Cardiac fibroblast (primary cell): ENCODE measurements at places on chromosomes 3 and 15.

GRCh38 chr15:88133795-88134194 is 122.7 kb downstream of the NTRK3 start:
- DNase-seq: no peak

GRCh38 chr3:32856355-32856889 is 38.6 kb downstream of the TRIM71 start:
- peak; percentile 37 for DNase-seq

DNA sequence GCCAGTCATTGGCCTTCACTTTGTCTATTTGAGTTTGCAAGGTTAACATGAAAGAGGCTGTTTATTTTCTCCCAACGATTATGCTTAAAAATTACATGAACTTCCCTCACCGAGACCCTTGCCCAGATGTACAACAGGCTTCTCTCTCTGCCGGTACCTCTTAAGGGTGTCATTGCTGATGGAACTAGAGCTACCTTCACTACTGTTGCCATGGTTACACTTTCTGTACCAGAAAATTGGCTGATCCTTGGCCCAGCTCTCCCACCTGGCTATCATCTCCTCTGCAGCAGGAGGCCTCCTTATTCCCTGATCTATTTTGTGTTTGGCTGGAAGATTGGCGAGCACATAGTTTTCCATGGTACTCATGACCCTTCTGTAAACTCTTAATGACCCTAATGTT is 24.0 kb upstream of the LIPC start:
- no peak for DNase-seq

- no peak for DNase-seq
These were observed 36.4 kb upstream of the EIF3J start for GRCh38 chr15:44500555-44500954.

DNA sequence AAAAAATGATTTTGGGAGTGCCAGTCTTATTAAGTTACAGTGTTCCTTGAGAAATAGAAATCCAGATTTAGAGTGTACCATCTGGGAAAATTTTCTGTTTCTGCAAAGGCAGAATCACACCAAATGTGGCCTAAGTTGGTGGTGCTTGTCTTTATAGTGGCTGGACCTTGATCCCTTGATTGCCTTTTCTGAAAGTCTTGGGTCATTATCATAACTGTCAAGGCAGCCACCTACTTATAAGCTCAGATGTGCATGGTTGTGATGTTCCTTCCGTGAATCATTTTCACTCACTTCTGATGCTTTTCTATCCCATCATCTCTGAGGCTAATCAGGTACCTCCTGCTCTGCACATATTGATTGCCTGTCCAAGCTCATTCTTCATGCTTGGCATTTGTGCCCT is 20.1 kb downstream of the CMSS1 start:
- no peak for DNase-seq

DNA sequence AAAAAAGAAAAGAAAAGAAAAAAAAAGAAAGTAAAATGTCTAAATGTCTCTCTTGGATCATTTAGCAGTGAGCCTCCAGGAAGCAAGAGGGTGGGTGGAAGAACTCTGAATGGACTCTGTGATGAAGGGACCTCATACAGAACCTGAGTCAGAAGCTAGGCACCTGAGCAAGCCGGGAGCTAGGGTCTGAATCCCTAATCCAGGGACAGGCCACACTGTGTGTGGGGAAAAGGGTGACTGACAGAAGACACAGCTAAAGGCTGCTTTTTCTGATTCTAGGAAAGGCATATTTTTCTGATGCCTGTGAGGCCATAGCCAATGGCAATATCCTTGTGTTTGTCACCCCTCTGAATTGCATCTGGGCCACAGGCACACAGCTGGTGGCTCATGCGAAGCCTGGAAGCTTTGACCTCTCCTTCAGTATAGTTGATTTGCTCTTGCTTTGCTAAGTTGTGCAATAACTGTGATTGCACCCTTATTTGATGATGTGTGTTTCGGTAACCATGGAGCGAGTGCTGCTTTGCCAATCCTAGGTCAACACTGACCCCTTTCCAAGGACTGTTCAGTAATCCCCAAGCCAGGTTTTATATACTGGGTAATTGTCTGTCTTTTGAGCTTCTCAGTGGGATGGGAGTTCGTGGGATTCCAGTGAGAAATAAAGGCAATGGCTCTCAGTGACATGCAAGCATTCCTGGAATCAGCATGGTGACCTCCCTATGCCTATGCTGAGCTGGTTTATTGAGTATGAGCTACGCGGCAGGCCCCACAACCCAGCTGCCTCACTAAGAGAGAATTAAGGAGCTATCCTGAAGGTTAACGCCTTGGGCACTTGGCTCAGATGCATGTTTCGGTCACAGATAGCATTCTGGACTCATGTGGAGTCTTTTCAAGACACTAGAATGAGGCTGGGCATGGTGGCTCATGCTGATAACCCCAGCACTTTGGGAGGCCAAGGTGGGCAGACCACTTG is 49.0 kb upstream of the OSBPL11 start:
- DNase-seq: peak; percentile 45

DNA sequence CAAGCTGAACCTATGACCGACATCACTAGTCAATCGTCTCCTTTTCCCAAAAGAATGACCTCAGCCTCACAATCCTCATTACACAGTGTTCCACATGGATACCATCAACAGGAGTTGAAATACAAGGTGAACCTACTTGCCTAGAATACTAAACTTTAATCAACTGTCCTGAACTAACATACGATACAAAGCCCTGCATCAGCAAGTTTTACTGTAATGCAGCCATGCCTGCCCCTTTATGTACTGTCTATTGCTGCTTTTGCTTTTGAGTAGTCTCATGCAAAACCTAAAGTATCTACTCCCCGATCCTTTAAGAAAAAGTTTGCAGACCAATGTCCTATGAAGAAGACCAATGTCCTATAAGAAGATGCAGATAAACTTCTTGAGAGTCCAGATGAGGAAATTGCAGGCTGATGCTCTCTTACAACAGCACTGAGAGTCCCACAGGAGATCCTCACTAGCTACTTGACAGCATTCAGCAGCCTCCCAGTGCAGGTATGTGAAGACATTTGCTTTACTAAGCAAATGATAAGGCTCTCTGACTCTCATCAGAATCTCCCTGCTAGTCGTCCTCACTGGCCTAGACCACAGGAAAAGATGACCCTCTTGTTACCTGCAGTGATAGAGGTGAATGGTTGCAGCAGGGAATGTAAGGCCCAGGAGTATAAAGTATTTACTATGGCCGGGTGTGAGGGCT is 23.6 kb downstream of the SUCLG2 start:
- no peak for DNase-seq

DNA sequence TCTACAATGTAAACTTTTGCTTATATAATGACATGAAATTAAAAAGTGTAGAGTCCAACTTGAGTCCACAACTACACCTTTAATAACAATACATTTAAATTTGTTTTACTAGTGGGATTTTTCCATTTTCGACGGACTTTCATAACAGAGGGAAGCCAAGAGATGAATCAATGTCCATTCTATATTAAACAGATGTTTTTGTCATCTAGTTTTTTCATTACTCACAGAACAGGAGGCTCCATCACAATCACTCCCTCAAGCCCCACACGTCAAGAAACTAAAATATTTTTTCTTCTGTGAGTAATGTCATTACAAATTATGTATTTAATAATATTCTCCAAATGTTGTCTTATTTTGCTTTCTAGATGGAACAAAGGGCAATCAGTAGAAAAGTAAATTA is 932.9 kb downstream of the ROBO1 start:
- peak; percentile 49 for DNase-seq

GRCh38 chr3:82942041-82942440 is 1180.6 kb upstream of the GBE1 start:
- DNase-seq: no peak

DNA sequence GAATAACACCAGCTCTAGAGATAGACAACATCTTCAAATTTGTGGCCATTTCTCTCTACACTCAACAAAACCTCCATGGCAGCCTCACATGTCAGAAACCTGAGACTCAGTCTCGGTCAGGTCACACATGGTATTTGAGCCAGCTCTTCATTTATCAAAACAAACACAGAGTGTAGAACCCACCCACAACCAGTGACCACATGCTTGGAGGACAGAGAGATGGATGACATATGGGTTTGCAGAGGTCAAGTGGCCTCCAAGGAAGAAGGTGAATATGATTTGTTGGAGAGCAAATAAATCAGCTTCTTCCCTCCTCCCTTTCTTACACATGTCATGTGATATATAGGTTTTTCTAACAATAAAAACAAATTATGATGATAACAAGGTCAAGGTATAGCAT is 278.1 kb upstream of the LRTM1 start:
- DNase-seq: no peak

GRCh38 chr3:100695696-100696095 is 13.6 kb upstream of the TFG start:
- no peak for DNase-seq

DNA sequence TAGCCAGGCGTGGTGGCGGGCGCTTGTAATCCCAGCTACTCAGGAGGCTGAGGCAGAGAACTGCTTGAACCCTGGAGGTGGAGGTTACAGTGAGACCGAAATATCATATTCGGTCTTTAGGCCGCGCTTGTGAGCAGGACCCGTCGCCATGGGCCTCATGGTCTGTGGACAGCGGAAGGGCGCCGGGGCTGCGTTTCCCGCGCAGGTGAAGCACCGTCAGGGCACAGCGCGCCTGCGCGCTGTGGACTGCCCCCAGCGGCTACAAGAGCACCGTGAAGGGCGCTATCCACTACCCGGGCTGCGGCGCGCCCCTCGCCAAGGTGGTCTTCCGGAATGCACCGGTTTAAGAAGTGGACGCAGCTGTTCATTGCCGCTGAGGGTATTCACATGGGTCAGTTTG is 482.0 kb upstream of the NAALADL2 start:
- DNase-seq: no peak

DNA sequence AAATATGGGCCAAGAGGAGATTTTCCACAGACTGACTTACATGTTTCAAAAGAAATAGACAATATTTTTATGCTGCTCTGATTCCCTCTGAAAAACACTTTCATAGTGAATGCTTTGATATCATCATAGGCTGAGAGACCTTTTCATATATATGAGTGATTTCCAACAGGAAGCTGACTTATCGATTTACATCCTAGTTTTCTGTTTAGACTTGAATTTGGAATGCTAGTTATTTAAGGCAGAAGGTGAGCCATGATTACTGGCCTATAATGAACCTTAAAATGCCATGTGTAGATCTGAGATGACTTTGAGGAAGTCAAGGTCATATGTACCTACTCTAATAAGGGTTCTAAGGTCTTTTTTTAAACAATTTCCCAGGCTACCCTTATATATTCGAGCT is 1126.1 kb downstream of the ROBO1 start:
- no peak for DNase-seq

DNA sequence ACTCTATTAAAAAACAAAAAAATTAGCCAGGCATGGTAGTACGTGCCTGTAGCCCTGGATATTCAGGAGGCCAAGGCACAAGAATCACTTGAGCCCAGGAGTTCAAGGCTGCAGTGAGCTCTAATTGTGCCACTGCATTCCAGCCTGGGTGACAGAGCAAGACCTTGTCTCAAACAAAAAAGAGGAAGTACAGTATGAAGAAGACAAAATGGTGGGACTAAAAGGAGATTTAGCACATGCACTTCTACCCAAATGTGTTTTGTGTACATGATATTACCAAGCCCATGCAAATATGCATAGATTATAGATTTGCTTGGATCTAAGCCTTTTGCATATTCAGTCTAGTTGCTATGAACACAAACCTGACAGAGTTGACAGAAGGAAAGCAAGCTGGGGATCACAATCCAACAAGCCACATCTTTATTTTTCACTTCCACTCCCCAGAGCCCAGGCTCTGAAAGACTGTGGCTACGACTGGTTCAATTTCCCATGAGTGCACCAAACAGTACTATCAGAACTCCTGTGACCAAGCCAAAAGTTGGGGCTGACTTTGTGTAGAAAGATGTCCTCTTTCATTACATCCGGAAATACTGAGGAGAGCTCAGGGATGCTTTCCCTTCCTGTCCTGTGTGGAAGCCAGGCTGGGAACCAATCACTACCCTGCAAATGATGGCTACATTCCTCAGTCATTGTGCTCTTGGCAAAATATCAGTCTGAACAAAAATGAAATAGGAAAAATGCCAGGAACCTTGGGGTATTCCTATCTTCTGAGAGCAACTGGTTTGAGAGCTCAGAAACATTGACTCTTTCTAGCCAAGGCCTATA is 49.4 kb downstream of the TGM4 start:
- peak; percentile 66 for DNase-seq

- peak; percentile 8 for DNase-seq
These were observed 89.9 kb downstream of the CCNL1 start for GRCh38 chr3:157069846-157070677.

DNA sequence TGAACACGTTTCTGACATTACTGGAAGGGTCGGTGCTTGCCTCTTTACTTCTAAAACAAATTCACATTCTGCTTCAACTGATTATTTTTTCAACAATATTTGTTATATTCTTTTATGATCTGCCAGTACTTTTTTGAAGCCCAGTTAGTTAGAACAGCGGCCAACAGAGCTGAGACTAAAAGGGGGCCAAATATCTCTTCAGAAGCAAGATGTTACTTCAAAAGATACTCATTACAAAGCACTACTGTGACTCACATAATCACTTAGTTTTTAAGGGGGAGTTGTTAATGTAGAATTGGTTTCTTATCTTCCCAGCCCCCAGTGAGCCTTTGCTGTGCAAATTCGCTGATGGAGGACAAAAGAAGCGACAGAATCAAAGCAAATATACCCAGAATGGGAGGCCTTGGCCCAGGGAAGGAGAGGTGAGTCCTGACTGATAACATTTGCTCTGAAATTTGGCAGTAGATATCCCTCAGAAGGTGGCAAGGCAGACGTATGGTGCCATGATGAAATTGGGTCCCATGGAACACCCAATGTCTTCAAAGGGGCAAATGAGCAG is 587.8 kb downstream of the RBMS3 start:
- no peak for DNase-seq

GRCh38 chr15:66942649-66943390 is 122.6 kb upstream of the SMAD3 start:
- DNase-seq: no peak

DNA sequence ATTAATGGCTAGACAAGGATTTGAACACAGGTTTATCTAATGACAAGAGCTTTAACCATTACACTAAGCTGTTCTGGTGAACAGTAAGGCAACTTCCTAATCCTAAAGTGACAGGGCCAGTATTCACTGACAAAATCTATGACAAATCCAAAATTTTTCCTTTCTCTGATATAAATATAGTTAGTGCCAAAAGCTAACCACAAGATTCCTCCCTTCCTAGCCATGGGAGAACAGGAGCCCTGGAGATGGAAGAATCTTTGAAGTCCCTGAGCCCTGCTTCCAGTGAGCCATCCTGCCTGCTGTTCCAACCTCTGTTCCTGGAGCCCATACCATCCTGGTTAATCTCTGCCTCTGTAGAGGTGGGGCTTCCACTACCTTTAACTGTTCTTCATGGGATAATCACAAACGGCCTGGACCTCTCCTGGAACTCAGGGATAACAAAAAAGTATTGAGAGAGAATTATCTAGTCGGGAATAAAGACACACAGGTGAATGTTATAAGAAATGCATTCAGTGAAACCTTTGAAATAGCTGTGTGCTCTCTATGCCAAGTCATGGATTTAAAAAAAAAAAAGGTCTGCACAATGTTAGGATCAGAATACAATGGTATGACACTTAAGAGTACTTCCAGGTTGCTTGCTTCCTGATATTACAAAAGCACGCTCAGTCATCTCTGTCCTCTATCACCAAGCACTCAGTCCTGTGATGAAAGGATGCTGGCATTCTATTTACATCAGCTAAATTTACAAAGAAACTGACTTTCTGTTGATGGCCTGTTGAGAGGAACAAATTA is 235.8 kb downstream of the SUCLG2 start:
- peak; percentile 68 for DNase-seq
